Colonic mucosa (tissue), 4 donors: ENCODE measurements at places on chromosomes 1 and 21. TPM values are rescaled to one million over a fixed set of nuclear protein-coding genes. Genes with fewer than 3 reads are reported as not detected.

The ERG gene
- 6.7 TPM for total RNA-seq

DNA sequence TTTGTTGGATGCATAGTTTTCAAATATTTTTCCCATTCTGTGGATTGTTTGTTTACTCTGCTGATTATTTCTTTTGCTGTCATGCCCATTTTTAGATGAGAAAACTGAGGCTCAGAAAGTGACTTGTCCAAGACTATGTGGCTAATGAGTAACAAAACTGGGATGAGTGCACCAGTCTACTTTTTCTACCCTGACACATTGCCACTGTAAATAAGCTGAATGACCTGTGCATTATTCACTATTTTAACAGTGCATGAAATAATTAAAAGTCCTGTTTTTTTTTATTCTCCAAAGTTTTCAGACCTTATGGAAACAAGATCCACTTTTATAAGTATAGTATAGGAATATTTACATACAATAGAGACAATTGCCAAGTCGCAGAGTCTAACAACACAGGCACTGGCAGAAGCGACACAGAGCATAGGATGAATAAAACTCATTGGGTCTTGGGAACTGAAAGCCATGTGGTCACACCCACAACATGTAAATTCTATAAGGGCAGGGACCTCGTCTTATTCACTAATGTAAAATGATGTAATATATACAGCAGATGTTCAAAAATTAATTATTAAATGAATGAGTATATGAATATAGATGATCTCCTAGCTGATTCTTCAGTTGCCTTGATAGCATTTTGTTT, 45.2 kb downstream of the HLX start:
- H3K27ac ChIP-seq = no peak overlapping the region
- DNase-seq = no peak
- H3K4me1 ChIP-seq = no peaks in the 10 kb centered on the region
- H3K27me3 ChIP-seq = no peaks in the 10 kb centered on the region
- H3K36me3 ChIP-seq = no peaks in the 10 kb centered on the region
- no peak overlapping the region for H3K4me3 ChIP-seq

DNA sequence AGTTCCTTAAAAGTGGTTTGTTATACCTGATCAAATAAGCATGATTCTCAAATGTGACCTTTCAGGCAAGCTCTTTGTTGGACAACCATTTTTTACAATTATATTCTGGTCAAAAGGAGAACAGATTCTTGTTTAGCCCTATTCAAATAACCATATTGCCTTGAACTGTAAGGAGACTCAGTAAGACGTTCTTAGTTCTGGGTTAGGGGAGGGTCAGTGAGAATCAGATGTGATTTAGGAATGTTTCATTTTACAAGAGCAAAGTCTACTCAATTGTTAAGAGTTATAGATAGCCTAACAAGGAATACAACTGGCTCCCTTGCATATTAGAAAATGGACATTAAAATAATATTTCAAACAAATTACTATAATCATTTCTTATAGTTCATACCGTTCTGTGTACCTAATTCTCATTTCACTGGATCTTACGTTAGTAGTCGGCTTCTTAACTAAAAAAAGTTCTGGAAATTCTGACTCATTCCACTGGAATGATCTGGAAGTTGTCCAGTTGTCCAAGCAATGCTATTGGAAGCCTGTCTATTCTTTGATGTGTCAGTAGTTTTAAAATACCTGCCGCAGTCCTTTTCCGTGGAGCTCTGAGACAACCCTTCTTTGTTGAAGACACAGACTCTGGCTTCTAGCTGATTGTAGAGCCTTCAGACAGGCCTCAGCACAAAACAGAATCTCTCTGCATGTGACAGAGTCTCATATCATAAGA, 88.8 kb downstream of the MAST2 start:
- DNase-seq = peak; percentile 53
- no peaks in the 10 kb centered on the region for H3K36me3 ChIP-seq
- peak overlapping the region; percentile 55 for H3K27ac ChIP-seq
- H3K27me3 ChIP-seq = no peaks in the 10 kb centered on the region
- H3K4me3 ChIP-seq = no peak overlapping the region

DNA sequence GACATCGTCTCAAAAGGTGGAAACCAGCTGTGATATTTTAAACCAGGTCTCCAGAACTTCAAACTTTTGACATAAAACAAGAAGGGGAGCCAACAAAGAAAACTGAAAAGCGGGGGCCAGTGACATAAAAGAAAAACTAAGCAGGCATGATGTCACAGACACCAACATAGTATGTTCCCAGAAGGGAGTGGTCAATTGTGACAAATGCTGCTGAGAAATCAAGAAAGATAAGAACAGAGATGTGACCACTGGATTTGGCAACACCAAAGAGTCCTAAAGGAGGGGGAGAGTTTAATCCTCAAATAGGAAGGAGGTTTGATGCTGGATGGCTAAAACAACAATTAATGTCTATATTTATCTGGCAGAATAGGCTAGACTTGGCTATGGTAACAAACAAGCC, 2.3 kb upstream of the RNF19B start:
- no peak overlapping the region for H3K4me3 ChIP-seq
- no peaks in the 10 kb centered on the region for H3K36me3 ChIP-seq
- no peak for DNase-seq
- no peak overlapping the region for H3K27ac ChIP-seq
- no peaks in the 10 kb centered on the region for H3K4me1 ChIP-seq
- no peaks in the 10 kb centered on the region for H3K27me3 ChIP-seq

GRCh38 chr1:29651246-29651645, 414.9 kb downstream of the PTPRU start:
- no peak overlapping the region for H3K27ac ChIP-seq
- H3K4me3 ChIP-seq = no peak overlapping the region
- no peaks in the 10 kb centered on the region for H3K27me3 ChIP-seq
- no peak for DNase-seq
- no peaks in the 10 kb centered on the region for H3K4me1 ChIP-seq

GRCh38 chr1:209815931-209816341, 10.0 kb upstream of the IRF6 start:
- H3K36me3 ChIP-seq = no peaks in the 10 kb centered on the region
- no peaks in the 10 kb centered on the region for H3K4me1 ChIP-seq
- no peak overlapping the region for H3K4me3 ChIP-seq
